ENCODE measurements at places on chromosomes 12 and 14.

- DNase-seq = peak; percentile 2
These were observed 373.7 kb upstream of the SYT1 start for GRCh38 chr12:78490861-78491260.

- DNase-seq = no peak
These were observed 280.9 kb upstream of the FLRT2 start for GRCh38 chr14:85248881-85249635.

DNA sequence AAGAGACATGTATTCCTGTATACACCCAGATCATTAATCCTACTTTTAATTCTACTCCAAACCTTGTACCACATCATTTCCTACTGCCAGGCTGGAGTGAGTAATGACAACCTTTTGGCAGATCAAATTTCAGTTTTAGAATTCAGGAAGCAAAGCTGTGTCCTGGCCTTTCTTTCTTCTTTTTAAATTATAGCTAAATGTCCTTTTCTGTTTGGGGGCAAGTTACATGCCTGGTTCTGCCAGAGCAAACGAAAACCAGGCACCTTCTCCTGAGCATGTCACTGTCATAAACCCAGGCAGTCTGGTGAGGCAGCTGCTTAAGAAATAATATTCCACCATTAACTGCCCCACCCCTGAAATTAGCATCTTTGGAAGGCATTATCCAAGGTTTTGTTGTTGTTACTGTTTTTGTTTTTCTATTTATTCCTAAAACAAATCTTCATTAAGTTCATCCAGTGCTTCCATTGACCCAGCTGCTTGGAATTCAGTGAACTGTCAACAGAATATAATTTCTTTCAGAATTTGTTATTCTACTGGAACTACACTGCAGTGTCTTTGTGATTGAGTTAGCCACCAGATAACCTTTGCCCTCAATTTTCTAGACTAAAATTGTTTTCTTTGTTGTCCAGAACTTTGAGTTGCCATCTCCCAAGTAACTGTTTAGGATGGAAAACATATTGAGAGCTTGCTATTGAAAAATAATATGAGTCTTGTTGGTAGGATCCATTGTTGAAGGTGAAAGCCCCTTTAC, 33.2 kb downstream of the SAMD4A start:
- DNase-seq = peak; percentile 40

DNA sequence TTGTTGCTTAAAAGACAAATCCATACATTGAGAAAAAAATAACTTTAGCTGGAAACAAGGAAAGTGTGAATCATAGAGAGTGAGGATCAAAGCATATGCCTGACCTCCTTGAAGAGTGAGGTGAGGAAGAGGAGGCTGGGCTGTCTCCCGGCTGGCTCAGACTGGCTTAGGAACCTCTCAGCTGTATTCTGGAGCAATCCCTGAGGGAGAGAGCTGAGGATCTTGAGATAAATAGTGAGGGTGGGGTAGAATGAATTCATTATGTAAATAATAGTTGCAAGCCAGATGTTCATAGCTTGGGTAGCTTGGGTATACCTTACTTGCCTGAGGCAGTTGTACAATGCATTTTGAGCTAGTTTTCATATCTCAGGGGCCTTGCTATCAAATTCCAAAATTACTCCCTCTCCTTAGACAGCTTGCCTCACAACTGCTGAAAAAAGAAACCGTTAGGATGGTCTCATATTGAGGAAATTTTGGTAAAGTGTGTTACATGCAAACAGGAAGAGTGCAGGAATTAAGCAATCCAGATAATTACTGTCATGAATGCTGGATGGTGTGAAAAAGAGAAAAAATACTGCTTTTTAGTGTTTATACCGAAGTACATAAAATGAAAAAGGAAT, 30.5 kb upstream of the SLC15A5 start:
- no peak for DNase-seq

DNA sequence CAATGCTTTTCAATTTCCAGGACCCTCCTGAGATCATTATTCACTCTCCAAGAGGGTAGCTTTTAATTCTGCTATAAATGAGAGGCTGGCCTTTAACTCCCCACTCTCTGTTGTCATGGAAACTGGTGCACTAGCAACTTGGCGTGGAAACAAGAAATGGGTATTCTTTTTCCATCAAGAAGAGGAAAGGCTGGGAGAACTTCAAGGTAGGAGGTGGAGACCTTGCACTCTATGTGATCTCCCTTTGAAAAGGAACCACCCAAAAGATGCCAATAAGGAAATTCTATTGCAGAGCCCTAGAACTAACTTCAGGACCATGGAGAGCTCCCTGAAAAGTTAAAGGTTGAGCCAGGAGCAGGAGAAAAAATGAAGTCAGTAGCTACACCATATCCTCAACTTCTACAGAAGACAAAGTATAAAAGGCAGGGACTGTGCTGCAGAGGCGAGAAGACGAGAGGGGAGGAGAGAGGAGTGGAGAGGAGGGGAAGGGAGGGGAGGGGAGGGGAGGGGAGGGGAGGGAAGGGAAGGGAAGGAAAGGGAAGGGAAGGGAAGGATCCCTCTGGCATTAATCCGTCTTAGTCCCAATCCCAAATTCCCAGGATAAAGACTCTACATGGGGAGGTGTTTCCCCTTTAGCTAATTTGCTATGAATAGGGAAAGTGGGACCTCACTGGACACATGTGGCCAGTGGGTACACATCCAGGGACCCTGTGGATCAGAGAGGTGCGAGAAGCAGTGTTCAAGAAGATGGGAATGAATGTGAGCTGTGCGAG, 46.7 kb upstream of the FICD start:
- DNase-seq = peak; percentile 46

GRCh38 chr12:3490895-3491144, 183 bp upstream of the PRMT8 start:
- no peak for DNase-seq

DNA sequence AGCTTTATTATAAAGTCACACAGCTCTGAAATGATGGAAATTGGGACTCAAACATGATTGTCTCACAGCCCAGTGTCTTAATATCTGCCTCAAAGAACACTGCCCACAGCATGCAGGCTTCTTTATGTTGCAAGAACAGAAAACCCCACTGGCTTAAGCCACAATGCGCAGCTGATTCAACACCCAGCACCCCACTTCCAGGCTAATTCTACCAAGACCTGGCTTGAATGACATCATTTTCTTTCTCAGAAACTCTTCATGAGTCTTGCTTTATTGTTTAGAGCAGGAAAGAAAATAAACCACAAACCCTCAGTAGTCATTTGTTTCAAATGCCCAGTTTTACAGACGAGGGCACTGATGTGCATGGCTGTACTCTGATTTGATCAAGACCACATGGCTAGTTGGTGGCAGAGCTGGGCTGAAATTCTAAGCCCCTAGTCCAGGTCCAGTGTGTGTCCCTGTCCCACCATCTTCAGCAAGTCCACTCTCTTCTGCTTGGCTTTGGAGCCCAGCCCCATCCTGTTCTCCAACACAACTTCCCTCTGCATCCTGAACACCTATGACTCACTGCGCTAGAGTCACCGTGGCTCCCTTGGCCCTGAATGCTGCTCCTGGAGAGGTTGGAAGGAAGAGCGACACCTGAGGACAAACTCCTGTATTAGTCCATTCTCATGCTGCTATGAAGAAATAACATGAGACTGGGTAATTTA, 50.3 kb upstream of the SRSF5 start:
- DNase-seq = peak; percentile 55

- peak; percentile 32 for DNase-seq
These were observed 42.5 kb downstream of the SMIM41 start for GRCh38 chr12:52121824-52122539.

GRCh38 chr12:41532072-41532471, 344.0 kb downstream of the PDZRN4 start:
- DNase-seq = no peak

- peak; percentile 67 for DNase-seq
These were observed 94.0 kb downstream of the NAV3 start for GRCh38 chr12:77924703-77925102.

DNA sequence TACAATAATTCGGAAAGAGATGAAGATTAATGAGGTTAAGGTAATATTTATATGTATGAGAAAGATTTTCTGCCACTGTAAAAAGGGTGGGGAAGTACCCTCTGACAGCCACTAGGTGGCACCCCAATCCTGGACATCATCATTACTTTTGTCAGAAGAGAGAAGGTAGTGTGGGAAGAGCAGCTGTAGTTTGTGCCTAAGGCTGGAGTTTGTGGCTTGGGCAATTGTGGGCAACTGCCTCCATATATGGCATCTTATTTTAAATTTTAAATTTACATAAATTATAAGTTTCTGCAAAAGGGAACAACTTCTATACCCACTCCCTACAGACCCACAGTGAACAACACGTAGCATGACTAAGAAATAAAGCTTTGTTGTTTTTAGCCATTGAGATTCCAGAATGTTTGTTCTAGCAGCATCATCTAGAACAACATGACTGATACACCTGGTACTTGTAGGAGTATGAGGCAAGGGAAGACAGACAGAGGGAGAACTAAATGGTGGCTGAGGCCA, 34.4 kb upstream of the SYCP3 start:
- peak; percentile 61 for DNase-seq

- DNase-seq = no peak
These were observed 229.9 kb downstream of the SNAPC1 start for GRCh38 chr14:61992139-61992538.

GRCh38 chr14:24851837-24852236, 198.1 kb downstream of the STXBP6 start:
- DNase-seq = no peak

DNA sequence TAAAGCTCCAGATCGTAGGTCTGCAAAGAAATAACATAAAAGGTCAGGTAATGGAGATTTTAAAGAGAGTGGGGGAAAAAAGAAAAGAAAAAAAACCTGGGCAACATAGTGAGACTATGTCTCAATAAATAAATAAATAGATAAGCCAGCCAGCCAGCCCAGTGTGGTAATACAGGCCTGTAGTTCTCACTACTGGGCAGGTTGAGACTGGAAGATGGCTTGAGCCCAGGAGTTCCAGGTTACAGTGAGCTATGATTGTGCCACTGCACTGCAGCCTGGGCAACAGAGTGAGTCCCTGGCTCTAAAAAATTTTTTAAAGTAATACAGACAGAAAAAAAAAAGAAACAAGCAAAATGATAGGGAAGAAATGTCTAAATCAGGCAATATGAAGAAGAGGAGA, 43.2 kb upstream of the BBS10 start:
- no peak for DNase-seq

DNA sequence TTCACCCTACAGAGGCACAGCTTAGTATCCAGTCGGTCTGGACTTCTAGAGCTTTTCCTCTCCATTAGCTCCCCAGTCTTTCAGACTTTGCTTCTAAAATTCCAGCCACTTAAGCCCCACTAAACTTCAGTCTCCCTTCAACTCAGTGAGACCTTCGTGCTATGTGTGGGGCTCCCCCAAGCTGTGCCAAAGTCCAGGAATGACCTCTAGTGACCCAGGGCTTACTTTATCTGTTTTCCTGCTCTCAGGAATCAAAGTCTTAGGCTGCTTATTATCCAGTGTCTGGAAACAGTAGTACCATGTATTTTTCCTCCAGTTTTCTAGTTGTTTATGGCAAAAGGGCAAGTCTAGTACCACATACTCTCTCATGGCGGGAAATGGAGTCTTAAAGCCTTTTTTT, 77.8 kb downstream of the IFT43 start:
- no peak for DNase-seq

DNA sequence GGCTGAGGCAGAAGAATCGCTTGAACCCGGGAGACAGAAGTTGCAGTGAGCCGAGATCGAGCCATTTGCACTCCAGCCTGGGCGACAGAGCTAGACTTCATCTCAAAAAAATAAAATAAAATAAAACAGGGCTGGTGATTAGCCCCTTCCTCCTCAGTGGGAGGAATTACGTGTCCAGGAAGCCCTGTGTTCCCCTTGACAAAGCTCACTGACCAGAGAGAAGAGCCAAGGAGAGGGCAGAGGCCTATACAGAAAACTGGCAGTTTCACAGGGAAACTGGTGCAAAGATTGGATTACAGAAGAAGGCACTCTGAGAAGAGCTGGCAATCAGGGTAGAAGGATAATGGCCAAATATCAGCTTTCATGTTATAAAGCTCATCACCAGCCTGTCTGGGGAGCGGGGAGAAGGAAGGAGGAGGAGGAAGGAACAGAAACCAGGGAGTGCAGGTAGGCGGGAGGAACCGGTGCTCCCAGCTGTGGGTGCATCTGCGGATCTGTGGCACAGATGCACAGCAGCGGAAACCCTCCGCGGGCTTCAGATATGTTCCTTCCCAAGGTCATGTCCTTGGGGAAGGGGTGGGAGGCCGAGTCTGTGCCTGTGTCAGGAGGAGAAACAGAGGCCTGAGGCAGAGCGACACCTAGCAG, 6.7 kb downstream of the RAB15 start:
- DNase-seq = no peak

DNA sequence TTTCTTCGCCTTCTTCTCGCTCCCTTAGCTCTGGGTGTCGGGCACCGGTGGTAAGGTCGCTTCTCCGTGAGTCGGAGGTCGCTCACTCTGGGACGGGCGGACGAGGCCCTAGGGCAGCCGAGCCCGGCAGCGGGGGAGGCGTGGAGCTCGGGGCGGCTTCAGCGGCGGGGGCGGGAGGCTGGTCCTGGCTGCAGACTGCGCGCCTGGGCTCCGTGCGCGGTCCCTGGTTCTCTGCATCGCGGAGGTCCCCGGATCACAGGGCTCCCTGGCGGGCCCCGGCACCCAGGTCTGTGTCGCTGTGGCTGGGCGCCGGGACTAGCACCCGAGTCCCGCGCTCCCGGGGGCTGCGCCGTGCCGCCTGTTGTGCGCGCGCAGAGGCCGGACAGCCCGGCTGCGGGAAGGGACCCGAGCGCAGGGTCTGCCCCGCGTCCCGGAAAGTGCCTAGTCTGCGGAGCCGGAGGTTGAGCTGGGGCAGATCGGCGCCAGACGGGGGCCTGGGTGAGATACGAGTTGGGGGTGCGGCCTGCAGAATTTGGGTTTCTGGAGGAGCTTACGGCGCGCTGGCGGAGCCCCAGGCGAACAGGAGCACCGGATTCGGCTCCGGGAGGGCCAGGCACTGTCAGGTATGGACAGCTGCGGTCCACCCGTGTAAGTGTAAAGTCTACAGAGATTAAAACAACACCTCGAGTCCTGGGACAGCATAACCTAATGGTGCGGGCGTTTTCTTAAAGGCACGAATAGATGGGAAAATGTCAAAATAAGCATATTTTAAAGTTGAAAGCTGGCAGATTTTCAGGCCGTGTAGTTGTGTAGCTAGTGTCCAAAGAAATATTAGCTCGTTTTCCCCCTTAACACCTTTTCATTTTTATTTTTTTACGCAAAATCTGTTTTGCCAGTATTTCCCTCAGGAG, 713 bp downstream of the FRMD6 start:
- DNase-seq = no peak

- no peak for DNase-seq
These were observed 92.2 kb downstream of the TBC1D30 start for GRCh38 chr12:64916411-64917261.

GRCh38 chr12:48856379-48856778, 4.4 kb upstream of the DDX23 start:
- no peak for DNase-seq

Measured in fibroblast of skin of back (primary cell).